M059J (cell line): ENCODE measurements at places on chromosomes 7 and 10.

- DNase-seq: no peak
These were observed 10.2 kb downstream of the GARS1 start for GRCh38 chr7:30604901-30605300.

- peak; percentile 38 for DNase-seq
These were observed 104.3 kb downstream of the AHR start for GRCh38 chr7:17402628-17403278.

DNA sequence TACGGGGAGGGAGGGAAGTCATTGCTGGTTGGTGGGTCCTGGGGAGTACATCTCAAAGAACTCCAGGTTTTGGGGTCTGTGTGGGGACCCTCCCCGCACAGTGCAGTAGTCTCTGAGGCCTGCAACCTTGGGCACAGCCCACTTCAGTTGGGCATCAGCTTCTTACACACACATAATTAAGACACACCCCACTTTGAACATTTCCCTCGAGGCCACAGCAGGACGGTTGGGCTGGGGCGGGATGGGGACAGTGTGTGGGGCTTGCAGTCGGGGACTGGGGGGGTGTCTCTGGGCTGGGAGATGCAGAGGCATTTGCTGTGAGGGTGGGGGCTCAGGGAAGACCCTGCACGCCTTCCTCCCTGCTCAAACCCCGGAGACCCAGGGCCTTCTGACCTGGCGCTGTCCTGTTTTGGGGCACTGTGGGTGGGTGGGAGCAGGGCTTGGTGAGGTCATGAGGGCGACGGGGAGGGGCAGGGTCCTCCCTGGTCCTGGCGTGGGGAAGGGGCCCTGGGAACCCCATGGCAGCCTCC is 1.3 kb downstream of the LFNG start:
- peak; percentile 74 for DNase-seq

DNA sequence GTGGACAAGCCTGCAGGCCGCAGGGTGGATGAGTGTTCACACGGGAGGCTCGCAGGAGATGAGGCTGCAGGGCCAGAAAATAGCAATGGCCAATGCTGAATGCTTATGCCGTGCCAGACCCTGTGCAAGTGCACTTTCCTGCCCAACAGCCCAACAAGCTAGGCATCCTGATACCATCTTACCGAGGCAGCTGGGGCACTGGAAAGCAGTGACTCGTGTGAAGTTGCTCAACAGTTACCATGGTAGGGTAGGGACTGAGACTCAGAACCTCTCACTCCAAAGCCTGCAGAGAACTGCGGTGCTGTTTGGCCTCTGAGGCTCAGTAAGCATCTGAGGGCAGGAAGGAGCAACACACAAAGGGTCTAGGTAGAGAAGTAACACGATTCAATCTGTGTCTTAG is 43.7 kb downstream of the JAZF1 start:
- peak; percentile 24 for DNase-seq

- no peak for DNase-seq
These were observed 404.6 kb upstream of the NRP1 start for GRCh38 chr10:33739031-33739430.

DNA sequence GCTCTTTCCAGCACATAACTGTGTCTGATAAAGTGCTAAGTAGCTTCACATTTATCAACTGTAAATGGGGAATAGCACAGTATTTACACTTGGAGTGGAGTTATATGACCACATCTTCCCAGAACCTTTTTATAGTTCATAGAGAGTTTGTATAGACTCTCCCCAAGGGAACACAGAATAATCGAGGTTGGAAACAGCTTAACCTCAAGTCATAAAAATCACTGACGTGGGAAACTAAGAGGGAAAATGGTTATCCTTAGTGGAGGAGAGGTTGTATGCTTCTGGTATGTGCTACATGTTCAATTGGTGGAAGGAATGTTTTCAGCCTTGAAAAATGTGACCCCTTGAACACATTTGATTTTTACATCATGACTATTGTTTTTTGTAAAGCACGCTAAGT is 167.9 kb upstream of the KIAA1217 start:
- DNase-seq: no peak

- no peak for DNase-seq
These were observed 73.6 kb upstream of the FAM20C start for GRCh38 chr7:118615-119391.

DNA sequence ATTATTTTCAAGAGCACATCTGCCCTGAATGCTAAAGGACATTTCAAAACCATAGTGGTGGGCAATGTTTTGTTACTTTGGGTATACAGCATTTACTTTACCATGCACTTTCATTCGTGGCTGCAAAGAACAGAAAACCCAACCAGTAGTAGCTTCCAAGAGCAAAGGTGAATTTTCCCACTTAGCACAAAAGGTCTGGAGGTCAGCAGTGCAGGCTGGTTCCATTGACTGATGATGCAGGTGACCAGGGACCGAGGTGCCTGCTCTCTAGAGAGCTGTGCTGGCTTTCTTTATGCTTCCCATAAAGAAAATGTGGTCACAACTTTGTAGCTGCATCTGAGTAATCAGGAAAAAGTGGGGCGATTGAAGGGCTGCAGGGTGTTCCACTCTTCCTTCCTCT is 240.0 kb downstream of the BICC1 start:
- no peak for DNase-seq

GRCh38 chr10:123398180-123398591 is 244.0 kb downstream of the BUB3 start:
- DNase-seq: no peak

- no peak for DNase-seq
These were observed 88.9 kb downstream of the WDFY4 start for GRCh38 chr10:48773580-48773979.

DNA sequence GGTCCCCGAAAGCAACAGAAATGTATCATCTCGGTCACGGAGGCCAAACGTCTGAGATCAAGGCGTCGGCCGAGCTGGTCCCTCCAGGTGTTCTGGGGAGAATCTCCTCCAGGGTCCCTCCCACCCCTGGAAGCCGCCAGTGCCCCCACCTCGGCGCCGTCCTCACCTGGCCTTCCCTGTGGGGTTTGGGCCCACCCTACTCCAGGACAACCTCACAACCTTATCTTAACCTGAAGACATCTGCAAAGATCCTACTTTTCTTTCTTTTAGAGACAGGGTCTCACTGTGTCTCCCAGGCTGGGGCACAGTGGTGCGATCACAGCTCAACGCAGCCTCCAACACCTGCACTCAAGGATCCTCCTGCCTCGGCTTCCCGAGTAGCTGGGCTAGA is 33.4 kb downstream of the ADAP1 start:
- no peak for DNase-seq

- DNase-seq: no peak
These were observed 8.5 kb downstream of the LRRC18 start for GRCh38 chr10:48931188-48931587.

DNA sequence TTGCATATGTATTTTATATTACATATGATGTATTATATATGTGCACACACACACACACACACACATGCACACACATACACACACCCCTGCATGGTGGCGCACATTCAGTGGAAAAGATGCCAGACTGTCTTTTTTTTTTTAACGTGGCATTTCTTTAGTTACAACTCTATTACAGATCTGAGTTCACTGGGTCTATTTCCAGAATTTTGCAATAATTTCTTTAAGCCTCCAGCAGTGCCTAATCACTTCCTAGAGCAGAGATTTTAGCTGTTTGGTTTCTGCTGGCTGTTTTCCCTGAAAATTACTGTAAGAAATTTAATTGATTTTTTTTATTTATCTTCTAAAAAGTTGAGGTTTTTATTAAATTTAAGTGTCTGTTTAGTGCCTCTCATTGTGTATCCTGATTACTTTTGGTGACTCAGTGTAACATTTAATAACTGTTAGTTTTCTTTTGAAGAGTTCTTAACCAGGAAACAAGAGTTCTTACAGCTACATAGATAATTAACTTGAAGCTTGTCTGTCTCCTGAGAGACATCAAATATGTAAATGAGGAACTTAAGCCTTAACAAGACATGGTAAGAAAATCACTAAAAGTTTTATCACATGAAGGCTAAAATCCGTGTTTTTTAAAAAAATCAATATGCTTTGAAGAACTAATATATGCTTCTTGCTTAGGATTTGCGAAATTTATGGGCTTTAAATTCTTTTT is 232.0 kb downstream of the MDFIC start:
- no peak for DNase-seq

GRCh38 chr10:86727470-86727869 is 28.9 kb upstream of the BMPR1A start:
- DNase-seq: no peak

- DNase-seq: no peak
These were observed 25.2 kb downstream of the GRID1 start for GRCh38 chr10:86341361-86341811.

DNA sequence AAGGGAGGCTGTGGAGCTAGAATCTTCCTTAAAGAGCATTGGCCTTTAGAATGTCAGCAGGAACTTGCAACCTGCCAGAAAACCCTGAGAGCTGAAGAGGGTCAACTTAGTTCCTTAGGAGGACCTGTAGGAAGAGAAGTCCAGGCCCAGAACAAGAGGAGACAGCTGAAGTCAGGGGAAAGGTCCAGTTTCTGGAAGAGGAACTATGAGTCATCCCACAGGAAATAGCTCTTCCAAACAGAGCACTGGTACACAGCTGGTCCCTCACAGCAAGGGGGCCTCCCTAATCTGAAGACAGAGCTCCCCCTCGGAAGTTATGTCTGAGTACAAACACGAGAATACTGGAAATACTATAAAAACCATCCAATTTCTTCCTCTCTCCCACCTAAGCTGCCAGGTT is 98.9 kb downstream of the HERPUD2 start:
- DNase-seq: peak; percentile 39

DNA sequence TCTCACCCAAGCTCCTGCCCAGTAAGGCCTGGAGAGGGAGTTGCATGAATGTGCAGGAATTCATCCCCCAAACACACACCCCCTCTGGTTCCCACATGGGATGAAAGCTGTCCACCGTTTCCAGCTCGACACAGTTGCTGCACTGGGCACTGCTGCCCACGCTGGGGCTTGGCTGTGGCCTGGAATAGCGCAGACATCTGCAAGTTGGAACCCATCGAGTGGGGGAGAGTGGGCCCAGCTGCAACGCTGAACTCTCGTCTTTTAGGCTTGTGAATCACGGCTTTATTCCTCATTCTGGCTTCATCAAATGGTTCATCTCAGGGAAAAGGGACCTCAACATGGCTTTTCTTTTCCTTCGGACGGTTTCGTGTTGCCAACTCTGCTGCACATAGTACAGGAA is 264.7 kb downstream of the DNAJB6 start:
- no peak for DNase-seq

DNA sequence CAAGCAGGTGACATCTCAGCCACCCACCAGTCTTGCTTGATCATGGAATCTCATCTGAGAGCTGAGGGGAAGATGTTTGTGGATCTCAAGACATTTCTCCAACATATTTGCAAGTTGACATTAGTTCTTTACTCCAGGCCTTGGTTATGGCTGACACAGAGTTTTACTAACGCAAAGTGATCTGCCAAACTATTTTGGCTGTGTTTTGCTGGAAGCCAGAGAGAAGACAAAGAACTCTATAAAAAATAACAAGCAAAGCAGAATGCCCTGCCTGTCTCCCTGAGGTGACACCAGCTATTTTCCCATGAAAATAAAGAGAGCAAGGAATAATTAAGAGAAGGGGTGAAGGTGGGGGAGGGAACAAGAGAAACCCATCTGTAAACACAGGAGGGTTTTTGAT is 286.4 kb downstream of the WDR11 start:
- no peak for DNase-seq

DNA sequence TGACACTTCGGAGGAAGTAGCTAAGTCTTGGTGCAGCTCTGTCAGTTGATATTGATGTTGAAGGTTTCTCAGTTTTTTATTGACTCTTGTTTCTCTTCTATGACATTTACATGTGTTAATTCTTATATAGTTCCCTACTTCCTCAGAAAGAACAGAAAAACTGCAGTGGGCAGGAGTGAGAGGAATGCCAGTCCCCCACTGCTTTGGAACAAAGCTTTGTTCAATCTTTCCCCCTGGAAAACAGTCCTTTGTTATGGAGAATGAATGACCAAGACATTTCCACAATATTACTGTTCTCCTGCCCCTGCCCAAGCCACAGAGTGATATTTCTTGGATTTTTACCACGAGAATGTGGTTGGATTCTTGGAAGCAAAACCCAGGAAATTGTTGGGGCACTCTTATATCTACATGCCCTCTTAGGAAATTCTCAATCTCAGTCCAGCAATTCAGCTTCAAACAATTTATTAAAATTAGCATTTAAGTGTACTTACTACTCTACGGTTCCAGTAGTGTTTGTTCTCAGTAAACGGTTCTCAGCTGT is 258.0 kb upstream of the KCND2 start:
- no peak for DNase-seq

DNA sequence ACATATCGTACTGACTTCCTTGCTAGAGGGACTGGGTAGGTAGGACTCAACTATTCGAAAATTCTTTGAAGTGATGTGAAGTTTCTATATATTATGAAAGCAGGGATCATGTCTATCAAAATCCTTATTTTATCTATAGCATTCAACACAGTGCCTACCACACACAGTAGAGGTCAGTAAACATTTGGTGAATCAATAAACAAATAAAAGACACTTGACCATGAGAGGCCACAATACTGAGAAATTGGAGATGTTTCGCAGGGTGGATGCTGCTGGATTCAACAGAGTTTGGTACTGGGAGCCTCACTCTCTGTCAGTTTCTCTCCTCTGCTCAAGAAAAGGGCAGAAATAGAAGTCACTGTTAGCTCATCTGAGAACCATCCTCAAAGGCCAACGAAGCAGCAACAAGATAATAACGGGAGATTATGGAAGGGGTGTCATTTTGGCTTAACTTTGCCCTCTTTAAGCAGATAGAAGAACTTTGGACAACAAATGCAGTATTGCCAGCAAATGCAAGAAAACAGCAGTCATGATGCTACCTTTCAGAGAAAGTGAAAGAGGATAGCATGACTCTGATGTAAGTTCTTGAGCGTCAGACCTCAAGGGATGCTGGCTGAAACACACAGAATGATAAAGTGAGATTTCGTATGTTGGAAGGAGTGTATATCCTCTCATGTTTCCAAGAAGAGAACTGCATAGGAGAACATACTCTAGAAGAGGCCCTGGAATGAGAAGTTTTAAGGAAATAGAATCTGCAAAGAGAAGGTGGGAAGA is 107.6 kb downstream of the SEMA3E start:
- DNase-seq: no peak

DNA sequence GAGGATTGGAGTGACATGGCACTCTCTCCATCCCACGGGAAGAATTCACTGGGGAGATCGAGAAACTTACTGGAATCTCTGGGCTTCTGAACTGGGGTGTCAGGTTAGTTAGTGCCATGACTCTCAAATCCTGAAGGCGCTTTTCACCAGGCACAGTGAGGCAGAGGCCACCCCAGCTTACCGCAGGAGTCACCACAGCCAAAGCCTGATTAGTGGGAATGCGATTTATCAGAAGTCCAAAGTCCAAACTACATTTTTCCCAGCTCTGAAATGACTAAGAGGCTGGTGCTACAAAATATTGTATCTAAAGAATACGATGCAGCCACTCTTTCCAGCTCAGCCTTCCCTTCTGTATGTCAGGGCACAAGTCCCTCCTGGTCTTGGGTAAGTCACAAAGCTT is 334.8 kb upstream of the SHH start:
- DNase-seq: no peak
